Fibroblast of skin of right biceps (primary cell): ENCODE measurements at places on chromosomes 1 and 21.

DNA sequence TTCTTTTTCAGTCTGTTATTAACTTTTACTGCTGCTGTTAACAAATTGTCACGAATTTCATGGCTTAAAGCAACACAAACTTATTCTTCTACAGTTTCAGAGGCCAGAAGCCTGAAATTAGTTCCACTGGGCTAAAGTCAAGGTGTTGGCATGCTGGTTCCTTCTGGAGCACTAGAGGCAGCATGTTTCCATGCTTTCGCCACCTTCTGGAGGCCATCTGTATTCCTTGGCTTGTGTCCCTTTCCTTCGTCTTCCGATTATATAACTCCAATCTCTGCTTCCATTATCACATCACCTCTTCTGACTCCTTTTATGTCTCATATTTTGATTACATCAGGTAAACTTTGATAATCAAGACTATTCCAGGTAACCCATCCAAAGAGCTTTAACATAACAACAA lies 1742.1 kb downstream of the BRINP3 start:
- DNase-seq: no peak

GRCh38 chr1:119744598-119744942 lies 24.1 kb downstream of the HMGCS2 start:
- no peak for DNase-seq

DNA sequence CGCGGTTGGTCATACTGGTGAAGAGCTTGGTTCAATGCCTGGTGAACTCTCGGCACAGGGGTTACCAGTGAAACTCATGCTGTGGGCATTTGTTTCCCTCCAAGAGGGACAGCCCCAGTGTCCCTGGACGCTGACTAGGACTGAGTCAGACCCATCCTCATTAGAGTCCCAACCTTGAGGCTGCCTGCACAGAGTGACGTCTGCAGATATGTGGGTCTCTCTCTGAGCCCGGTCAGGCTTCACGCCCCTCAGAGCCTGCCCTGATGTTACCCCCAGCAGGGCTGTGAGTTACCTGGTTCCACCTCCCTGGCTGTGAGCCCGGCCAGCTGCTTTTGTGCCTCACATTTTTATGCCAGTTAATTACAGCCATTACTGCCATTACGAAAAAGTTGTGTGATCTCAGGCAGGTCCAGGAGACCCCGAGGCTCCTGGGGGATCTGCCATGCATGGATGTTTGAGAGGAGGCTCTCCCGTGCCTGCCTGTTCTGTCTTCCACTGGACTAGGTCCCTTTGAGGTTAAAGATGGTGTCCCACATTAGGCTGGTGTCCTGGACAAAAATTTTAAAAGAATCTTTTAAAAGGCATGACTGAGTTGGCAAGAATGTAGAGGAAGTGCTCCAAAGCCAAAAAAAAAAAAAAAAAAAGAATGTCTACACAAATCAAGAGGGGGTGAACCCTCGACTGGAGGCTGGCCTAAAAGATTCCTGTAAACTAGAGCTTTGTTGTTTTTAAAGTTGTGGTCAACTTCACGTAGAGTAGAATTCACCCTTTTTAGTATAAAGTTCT lies 36.6 kb upstream of the PADI1 start:
- DNase-seq: peak; percentile 92

GRCh38 chr1:21182181-21182731 lies 5.6 kb upstream of the EIF4G3 start:
- DNase-seq: peak; percentile 13

DNA sequence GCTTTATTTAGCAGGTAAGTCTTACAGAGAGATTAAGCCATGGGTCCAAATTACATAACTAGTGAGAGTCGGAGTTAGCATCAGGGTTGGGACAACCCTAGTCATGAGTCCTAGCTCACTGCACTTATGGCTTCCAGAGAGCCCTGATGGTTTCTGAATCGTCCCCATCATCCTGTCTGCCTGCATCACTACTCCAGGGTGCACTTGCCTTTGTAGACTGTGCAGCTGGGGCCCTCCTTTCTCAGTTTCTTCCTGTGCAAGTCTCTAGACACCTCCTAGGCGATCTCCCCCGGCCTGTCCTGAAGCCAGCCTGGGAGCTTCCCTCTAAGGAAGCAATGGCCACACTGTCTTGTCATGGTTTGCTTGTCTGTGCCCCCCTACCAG lies 37.1 kb downstream of the KIAA0040 start:
- DNase-seq: no peak

- no peak for DNase-seq
Measured at GRCh38 chr1:7375329-7375728, 395.8 kb upstream of the VAMP3 start.

GRCh38 chr1:215557992-215558626 lies 9.0 kb upstream of the KCTD3 start:
- no peak for DNase-seq

DNA sequence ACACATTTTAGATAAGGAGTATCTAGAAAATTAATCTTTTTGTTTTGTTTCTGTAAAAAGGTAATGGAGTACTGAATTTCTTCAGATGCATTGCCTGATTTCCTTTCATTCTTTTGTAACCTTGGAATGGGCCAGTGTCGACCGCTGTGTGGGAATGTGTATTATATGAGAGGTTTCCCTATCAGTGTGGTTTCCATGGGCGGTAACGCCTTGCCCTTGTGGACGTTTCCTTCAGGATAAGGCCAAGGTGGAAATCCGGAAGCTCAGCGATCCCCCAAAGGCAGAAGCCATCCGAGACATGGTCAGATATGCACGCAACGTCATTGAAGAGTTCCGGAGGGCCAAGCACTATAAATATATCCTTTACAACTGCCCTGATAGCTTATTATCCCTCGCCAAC lies 49.8 kb downstream of the SMYD2 start:
- no peak for DNase-seq

DNA sequence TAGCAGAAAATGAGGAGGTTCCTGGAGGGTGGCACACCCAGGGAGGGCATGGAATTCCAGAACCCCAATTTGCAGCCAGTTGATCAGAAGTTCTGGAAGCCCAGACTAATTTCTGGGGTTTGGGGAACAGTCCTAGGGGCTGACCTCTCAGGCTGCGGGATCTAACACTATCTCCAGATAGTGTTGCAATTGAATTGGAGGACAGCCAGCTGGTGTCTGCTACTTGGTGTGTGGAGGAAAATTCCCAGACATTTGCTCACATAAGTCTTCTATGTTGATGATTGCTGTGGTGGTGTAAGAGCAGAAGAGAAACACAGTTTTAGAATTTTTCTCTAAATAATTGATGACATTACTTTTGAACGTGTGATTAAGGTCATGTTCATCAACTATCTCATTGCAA lies 154.3 kb upstream of the RNPC3 start:
- peak; percentile 72 for DNase-seq

- peak; percentile 21 for DNase-seq
Measured at GRCh38 chr1:12275370-12275769, 45.5 kb downstream of the VPS13D start.
